ENCODE measurements at places on chromosomes 7 and 10. TPM values are rescaled to one million over a fixed set of nuclear protein-coding genes. Genes with fewer than 3 reads are reported as not detected.

GRCh38 chr10:62653254-62653653 lies 151.3 kb upstream of the ADO start:
- no peak for DNase-seq

Gene ALOX5
- total RNA-seq: 3.1 TPM

Gene LIPN
- not detected for total RNA-seq

Gene CPA2
- not detected for total RNA-seq

Gene NODAL
- total RNA-seq: not detected

DNA sequence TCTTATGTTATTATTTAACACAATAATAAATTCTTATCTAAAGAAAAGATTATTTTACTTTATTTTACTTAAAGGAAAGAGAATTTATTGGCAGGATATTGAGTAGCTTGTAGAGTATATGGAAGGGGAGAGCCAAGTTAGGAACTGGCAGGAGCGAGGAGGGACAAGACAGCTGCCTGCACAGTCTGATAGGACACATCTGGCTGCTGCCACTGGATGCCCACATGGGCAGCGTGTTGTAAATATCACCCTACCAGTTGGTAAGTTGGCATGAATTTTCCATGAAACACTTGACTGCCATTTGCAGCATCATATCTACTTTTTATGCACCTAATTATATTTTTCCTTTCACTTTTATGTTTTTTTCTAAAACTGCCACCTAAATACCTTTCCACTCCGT lies 19.6 kb downstream of the SRI start:
- DNase-seq: no peak

Gene BHLHA15
- 0.57 TPM for total RNA-seq

- no peak for DNase-seq
Observed at GRCh38 chr7:147721962-147722830, 868.4 kb upstream of the C7orf33 start.

Gene POLR1F
- total RNA-seq: 41.1 TPM

Gene WNT2
- total RNA-seq: not detected

DNA sequence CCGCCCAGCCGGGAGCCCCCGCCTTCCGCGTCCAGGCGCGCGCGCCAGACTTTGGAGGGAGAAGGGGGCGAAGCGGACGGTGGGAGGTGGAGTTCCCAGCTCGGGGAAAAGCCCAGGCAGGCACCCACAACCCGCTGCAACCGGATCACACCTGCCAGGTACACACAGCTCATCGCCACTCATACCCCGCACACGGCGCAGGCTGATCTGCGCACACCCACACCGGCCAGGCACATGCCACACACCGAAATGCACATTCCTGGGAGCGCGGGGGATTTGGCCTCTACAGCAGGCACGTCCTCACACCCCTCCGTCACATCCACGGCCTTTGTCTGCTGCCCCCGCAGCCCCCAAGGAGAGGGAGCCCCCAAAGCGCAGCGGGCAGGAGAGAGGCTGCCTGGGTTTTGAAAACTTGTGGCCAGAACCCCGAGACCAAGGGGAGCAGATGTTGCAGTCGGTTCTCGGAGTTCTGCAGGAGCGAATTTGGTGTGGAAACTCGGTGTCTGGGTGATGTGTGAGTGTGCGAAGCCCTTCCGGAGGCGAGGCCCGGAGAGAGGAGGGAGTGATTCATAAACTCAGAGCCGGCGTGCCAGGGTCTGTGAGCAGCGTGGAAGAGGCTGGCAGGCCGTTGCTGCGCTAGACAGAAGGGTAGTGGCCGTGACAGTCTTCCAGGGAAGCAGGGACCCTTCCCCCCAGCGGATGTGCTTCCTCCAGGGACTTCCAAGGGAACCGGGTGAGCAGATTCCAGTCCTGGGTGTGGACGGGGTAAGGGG lies 734 bp downstream of the CHST3 start:
- DNase-seq: no peak

GRCh38 chr7:142772051-142772450 lies 1.3 kb downstream of the PRSS2 start:
- DNase-seq: no peak

Gene RAB19
- total RNA-seq: 23.9 TPM

- DNase-seq: no peak
Observed at GRCh38 chr7:150982351-150982750, 4.2 kb upstream of the KCNH2 start.

DNA sequence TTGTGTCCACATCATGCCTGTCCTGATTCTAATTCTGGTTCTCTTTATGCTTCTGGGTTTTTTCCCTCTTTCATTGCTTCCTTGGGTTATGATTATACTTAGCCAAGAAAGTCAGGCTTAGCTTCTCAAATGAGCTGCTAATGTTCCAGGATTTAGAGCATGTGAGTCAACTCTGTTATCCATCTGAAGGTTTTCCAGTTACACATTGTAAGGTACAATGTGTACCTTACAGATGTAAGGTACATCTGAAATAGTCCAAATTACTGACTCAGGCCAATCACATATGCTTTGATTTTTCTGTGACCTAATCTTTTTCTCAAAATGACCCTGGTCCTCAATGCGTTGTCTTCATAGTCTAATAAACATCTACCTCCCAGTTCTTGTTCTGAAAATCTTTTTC lies 13.3 kb upstream of the MIOS start:
- no peak for DNase-seq

- no peak for DNase-seq
Observed at GRCh38 chr10:131655101-131655849, 245.5 kb upstream of the PPP2R2D start.

DNA sequence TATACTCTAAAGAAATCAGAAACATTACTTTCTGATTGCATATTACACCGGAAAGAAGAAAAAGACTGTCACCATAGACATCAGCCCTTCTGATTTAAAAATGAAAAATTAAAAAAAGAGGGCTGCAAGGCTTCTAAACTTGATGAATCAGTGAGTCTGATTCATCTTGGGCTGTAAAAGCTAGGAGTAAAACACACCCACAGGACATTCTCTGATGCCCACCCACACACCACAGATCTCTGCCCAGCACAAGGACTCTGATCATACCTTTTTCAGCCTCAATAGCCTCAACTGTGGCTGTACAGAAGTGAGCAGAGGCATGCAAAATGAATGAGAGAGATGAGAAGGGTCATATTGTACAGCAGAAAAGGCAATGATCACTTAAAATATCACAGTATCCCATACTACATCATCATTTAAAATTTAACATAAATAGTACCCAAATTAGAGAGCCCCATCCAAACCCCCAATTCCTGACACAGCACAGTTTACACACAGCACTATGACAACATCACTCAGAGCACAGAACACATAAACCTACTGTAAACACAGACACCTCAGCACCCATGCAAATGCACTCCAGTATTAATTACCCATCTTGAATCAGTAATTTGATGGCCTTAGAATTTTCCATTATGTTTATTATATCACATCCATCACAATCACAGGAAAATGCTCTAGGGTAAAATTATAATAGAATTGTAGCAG lies 6.4 kb upstream of the MSS51 start:
- DNase-seq: no peak

- no peak for DNase-seq
Observed at GRCh38 chr10:100567826-100568225, 32.1 kb downstream of the HIF1AN start.

Gene TMEM176A
- total RNA-seq: not detected

DNA sequence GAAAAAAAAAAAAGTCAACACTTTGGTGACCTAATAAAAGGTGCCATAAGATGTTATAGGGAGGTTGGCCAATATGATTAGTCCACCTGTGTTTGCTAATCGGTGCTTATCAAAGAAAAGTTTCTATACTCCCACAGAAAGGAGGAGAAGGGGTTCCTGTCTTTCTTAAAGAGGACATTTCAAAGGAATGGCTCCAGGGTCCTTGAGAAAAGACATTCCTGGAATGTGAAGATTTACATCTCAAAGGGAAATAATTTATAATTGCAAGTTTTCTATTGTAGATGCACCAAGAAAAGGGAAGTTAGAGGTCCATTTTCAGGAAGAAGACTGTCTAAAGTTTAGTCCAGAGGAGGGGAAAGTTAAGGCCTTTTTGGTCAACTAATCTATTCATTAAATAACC lies 715.3 kb downstream of the NXPH1 start:
- DNase-seq: no peak

DNA sequence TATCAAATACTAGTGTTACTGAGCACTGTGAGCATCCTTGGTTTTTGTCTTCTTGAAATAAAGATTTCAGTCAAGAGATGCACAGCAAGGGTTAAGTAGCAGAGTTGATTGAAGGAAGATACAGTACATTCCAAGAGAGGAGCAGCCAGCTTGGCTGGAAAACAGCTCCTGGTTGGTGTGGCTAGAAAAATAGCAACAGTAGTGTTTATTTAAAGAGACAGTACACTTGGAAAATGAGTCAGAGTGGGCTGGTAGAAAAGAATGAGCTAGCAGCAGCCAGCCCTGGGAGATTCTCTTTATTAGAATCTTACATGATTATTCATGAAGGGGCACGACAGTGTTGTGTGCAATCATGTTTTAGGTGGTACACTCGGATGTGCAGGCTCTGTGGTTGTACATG lies 1016.4 kb upstream of the SORCS1 start:
- no peak for DNase-seq

- DNase-seq: no peak
Observed at GRCh38 chr7:132220060-132220459, 356.2 kb downstream of the PLXNA4 start.

DNA sequence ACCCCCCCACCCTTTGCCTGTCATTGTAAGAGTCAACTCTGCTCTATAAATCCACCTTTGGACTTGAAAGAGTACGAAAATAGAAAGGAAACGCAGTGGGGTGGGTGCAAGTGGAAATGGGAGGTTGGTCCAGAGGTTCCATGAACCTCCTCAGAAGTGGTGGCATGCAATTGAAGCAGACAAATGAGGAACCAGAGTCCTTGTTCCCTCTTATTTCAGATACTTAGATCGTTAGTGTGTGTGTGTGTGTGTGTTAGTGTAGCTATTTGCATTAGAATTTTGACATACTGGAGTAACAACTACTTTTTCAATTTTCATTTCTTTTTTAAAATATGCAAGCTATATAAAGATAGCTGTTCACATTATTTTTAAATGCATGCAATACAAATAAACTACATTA lies 18.1 kb upstream of the TFAM start:
- no peak for DNase-seq

Gene STEAP1
- total RNA-seq: 3.3 TPM

GRCh38 chr10:124386186-124387077 lies 32.3 kb downstream of the OAT start:
- DNase-seq: no peak

Gene ANKRD30A
- not detected for total RNA-seq

Gene GPR26
- not detected for total RNA-seq

- DNase-seq: no peak
Observed at GRCh38 chr7:43164757-43165156, 52.3 kb downstream of the HECW1 start.

DNA sequence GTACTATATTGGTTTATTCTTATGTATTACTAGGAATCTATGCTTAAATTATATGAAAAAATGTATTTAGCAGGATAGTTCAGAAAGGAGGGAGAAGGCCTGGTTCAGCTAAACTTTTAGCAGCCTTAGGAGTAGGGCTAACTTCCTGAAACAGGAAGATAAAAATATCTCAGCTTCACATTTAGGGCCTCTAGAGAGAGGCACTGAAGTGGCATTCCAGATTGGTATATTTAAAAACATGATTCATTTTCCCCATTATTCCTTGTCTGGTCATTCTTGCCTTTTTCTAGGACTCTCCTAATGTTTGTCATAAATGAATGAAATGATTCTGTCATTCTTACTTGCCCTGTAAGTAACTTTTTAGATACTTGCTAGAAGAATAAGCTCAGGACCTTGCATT lies 63.0 kb upstream of the CYP26C1 start:
- DNase-seq: no peak

DNA sequence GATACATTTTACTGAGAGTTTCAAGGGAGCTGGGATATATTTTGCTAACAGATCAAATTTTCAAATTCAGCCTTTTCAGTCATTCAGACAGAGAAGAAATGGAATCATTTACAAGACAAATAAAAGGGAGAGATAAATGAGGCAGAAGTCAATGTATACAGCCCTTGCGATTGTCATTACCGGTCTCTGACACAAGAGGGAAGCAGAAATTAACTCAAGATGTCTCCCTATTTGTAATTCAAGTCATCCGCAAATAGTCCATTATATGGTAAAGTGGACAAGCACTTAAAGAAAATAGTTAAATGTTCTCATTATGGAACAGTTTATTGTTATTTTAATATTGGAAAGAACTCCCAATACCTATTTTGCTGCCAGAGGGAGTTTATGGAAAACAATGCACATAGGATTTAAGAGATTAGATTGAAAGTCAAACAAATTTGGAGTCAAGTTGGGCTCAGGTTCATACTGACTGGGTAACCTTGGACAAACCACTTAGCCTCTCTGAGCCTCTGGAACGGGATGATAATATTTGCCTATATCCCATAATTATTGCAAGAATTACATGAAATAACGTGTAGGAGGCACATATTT lies 89.3 kb upstream of the PRKCQ start:
- DNase-seq: no peak
